ENCODE measurements at places on chromosomes 3 and 15.

GRCh38 chr3:128806588-128806987, 72.8 kb upstream of the ACAD9 start:
- DNase-seq, result no peak

GRCh38 chr3:42712344-42712648, 9.7 kb upstream of the HHATL start:
- DNase-seq, result no peak

GRCh38 chr3:154224866-154225265, 99.4 kb downstream of the DHX36 start:
- no peak for DNase-seq

DNA sequence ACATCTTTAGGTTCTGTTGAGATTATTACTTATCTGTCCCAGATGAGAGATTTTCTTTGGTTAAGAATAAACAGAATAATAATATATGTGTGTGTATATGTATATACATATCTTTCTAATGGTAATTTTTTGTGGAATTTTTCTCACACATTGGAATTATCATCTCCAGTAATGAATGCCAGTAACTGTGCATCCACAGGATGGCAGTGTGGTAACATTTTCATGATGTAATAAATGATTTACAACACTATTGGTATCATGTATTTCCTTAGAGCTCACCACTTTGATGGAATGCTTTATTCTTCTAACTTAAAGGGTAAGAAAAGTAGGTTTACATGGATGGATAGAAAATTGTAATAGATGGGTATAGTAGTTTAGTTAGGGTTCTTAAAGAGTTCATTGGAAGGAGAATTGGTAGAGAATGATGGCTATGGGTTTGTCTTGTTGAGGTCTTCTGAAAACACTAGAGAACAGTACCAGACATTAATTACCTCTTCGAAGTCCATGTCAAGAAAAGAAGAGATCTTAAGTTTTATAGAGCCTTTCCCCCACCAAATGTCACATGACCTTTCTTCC, 78.1 kb downstream of the STT3B start:
- DNase-seq, result no peak

- DNase-seq, result peak; percentile 90
Observed at GRCh38 chr3:152127058-152127457, 141.7 kb upstream of the MBNL1 start.

DNA sequence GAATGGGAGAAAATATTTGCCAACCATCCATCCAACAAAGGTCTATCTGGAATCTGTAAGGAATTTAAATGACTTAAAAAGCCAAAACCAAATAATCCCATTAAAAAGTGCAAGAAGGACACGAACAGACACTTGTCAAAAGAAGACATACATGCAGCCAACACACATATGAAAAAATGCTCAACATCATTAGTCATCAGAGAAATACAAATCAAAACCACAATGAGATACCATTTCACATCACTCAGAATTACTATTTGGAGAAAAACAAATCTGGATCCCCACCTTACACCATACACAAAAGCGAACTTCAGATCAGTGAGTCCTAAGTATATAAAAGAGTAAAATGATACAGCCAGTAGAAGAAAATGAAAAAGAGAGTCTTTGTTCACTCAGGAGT, 58.6 kb upstream of the MNS1 start:
- no peak for DNase-seq

DNA sequence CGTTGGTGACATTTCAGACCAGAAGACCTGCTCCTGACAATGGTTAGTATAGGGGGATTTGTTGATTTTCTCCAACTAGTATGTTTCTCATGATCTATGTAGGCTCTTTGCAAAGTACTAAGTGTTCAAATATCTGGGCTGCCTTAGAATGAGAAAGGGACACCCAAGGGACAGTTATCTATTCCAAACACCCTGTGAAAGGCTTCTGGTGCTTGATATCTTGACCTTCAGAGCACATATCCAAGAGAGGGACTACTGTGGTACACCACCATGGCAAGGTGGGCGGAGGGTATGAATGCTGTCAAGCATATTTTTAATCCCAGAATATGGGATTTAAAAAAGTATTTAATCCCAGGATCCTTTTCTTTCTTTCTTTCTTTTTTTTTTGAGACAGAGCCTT, 1.1 kb downstream of the FANCD2OS start:
- DNase-seq, result no peak

DNA sequence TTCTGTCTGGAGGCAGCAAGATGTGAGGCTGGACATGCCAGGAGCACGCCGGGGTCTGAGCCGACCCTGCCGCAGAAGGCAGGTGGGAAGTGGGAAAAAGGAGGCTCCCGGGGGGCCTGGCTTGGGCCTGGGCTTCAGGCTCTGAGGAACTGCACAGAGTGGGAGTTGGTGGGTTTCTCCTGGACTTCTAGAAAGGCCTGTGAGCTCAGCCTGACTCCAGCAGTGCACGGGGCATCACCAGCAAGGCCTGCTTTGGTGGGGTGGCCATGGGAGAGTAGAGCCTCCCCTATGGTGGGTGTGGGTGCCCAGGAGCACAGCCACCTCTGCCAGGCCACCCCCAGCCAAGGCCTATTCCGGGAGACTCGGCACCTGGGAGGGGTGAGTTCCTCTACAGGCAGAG, 18.1 kb upstream of the SLC41A3 start:
- no peak for DNase-seq

DNA sequence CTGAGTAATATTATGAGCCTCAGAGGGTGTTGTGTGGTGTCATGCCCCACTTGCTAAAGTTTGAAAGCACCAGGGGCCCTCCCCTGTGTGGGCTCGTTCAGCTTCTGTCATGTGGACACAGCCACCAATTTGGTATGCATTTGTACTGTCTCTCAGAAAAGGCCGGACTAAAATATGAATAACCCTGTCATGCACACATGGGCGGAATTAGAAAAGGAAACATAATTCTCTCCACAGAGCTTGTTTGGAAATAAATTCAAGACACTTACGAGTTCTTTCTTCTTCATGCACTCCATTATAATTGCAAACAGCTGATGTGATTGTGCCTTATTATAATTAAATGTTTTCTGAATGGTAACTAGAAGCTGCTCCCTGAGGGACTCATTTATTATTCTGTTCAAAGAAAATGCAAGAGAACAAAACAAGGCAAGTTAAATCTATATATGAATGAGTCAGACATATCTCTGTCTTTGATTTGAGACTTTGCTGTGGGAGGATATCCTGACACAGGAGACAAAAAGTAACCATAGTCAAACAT, 39.1 kb downstream of the TRPM1 start:
- no peak for DNase-seq

GRCh38 chr3:5188419-5189221, 1.1 kb downstream of the EDEM1 start:
- DNase-seq, result no peak

GRCh38 chr3:191139736-191140135, 59.3 kb upstream of the OSTN start:
- DNase-seq, result peak; percentile 39

- no peak for DNase-seq
Observed at GRCh38 chr3:171760477-171760876, 49.8 kb downstream of the PLD1 start.

DNA sequence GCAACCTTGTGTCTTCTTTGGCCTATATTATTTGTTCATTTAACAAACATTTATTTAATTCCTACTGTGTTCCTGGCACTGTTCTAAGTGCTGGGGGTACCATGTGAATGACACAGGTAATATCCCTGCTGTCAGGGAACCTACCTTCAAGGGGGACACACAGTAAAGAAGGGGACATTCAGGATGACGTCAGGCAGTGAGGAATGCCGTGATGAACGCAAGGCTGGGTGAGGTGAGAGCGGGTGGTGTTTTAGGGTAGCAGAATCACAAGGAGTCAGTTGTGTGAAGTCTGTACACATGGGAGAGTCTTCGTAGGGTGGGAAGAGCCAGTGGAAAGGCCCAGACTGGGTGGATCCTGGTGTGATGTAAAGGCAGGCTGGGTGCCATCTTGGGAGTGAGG, 1.7 kb upstream of the FAM107A start:
- DNase-seq, result no peak

- DNase-seq, result no peak
Observed at GRCh38 chr15:38843051-38843501, 278.5 kb upstream of the RASGRP1 start.

- DNase-seq, result no peak
Observed at GRCh38 chr3:171459137-171459941, 866 bp downstream of the TNIK start.

- DNase-seq, result no peak
Observed at GRCh38 chr15:35958021-35958420, 412.1 kb upstream of the DPH6 start.

DNA sequence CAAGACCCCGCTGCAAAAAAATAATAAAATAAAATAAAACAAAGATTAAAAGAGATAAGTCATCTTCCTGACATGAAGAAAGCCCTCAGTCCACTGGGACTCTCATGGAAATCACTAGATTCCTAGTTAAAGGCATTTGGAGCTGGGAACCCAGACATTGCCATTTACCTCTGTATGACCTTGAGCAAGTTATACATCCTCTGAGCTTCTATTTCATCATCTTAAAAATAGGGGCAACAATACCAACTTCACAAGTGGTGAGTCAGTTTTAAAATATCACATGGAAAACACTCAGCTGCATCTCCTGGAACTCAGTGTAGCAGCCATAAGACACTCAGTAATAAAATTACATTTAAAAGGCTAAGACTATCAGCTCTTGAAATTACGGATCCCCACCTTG, 334.8 kb downstream of the ERC2 start:
- no peak for DNase-seq

DNA sequence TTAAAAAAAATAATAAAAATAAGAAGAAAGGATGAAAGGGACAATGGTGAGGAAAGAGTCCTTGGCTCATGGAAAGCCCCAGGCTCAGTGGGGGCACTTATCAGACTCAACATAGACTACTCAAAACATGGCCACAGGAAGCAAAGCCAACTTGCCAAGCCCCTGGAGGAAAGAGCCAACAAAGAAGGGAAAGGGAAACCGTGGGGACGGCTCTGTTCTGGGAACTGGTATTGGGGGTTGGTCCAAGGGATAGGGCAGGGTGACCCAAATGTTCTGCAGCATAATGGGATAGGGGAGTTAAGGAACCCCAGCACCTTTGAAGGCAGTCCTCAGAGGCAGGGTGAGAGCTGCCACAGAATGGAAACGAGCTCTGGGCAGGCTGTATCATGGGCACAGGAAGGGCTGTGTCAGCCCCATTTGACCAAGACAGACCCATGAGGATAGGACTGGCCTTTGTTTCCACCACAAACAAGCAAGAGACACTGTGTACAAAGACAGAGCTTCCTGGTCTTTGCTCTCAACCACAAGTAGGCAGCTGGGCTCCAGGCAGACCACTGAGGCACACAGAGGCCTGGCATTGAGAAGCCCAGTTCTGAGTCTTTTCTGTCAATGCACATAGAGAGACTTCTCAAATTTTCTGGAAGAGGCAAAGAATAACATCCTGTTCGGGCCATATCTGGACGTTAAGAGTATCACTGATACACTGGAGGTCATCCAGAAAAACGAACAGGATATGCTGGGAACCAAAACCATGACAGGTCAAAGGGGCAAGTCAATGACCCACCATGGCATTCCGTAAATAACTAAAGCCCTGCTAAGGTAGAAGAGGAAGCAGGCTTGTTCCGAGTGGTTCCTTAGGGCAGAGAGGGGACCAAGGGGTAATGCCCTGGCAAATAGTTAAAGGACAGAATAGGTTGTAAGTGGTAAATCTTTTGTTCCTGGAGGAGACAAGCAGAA, 10.6 kb upstream of the SEMA7A start:
- DNase-seq, result no peak

DNA sequence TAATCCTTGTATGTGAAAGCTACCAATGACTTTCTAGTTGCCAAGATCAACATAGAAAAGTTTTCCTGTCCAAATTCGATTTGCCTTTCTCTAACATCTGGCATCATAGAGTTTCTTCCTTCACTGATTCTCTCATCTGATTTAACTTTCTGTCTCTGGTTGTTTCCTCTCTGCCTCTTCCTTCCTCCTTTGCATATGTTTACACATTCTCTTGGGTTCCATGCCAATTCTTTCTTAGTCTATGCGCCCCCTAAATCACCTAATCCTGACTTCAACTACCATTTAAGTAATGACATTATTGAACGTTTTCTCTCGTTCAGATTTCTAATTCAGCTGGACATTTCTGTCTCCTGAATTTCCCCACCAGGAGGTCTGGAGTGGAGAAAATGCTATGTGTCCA, 561.9 kb upstream of the TGFBR2 start:
- DNase-seq, result no peak

GRCh38 chr3:153284282-153284938, 122.4 kb downstream of the RAP2B start:
- DNase-seq, result no peak

- DNase-seq, result no peak
Observed at GRCh38 chr3:88298189-88298588, 148.4 kb downstream of the C3orf38 start.

GRCh38 chr3:181558870-181559269, 152.9 kb upstream of the SOX2 start:
- DNase-seq, result no peak

DNA sequence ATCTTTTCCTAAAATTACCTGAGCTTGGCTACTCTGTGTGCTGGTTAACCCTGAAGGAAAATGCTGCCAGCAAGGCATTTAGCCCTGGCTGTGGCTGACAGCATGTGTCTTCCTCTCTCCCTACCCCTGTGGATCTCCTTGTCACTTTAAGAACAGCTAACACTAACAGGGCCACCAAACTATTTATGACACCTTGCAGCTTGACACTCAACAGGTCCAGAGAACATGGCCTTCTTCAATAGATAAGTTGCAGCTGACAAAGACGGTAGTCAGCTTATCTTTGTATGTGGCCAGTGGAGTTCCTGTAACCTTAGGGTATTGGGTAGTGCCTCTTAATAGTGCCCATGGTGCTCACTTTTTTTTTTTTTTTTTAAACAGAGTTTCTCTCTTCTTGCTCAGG, 32.0 kb upstream of the COPB2 start:
- DNase-seq, result no peak

DNA sequence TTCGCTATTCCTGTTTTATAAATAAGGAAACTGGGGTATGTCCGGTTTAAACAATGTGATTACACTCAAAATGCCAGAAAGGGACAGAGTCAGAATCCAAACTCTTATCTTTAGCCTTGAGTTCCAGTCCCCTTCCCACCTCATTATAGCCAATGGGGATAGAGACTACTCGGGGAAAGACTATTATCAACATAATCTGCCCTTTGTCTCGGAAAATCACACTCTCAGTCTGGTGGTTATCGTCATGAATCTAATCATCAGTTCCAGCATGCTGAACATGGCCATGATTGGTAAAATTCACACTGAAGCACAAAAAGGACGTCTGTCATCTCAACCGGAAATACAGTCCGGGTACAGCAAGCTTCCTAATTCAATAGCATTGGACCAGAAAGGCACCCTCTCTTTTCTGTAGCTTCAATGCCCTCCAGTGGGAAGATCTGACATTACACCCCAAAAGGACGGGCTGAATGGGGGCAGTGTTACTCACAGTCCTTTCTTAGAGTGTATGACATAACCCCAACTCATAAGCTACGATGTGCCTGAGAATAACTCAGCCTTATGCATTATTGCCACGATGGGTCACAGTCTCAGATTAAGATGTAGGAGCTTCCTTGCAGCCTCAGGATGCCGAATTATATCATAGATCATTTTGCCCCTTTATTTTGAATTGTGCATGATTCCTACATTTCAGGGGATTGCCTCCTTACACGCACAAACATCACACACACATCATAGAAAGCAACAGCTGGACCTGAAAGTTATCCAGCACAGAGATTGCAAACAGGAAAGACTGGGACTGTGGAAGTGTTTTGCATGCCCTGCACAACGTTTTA, 390.4 kb upstream of the LMCD1 start:
- DNase-seq, result peak; percentile 25

All from GM12864 (cell line).